ENCODE measurements at places on chromosomes 5 and 9.

- DNase-seq, result peak; percentile 85
Observed at GRCh38 chr5:172929371-172929838, 29.8 kb upstream of the RPL26L1 start.

GRCh38 chr5:140303966-140304365 lies 1.1 kb upstream of the PFDN1 start:
- DNase-seq, result no peak

- peak; percentile 39 for DNase-seq
Observed at GRCh38 chr5:115778417-115778816, 38.0 kb downstream of the CDO1 start.

DNA sequence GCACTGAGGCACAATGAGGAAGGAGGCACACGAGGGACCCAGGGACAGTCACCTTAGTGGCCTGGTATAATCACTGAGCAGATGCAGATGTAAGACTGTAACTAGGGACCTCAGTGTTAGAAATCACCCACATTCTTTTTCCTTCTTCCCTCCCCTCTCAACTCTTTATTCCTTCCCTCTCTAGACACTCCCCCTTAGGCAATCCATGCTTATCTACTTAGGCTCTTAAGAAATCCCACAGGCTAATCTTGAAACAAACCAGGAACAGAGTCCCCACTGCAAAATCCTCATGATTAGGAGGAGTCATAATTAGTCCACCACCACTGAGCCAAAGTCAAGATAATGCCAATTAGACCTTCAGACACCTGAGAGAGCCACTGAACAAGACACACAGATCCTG lies 84.7 kb downstream of the ELAVL2 start:
- no peak for DNase-seq
